ENCODE measurements at places on chromosomes 13 and 19.

GRCh38 chr13:108463340-108463739 lies 166.1 kb upstream of the MYO16 start:
- no peak for DNase-seq

GRCh38 chr19:32757189-32757588 lies 37.6 kb downstream of the TDRD12 start:
- no peak for DNase-seq

DNA sequence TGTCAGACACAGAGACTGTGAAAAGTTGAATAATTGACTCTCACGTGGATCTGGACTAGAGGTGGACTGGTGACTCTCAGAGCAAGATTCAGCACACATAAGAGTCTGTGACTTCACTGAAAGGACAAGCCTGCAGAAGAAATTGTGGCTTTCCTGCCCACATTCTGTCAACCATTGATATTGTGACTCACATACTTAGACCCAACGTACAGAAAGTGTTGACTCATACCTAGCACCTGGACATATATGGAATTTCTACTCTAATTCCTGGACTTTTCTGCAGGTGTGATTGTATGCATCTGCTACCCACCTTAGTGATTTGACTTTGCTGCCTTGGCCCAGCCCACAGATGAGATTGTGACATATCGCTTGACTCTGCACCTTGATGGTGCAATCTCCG lies 15.6 kb upstream of the ZNF730 start:
- no peak for DNase-seq

DNA sequence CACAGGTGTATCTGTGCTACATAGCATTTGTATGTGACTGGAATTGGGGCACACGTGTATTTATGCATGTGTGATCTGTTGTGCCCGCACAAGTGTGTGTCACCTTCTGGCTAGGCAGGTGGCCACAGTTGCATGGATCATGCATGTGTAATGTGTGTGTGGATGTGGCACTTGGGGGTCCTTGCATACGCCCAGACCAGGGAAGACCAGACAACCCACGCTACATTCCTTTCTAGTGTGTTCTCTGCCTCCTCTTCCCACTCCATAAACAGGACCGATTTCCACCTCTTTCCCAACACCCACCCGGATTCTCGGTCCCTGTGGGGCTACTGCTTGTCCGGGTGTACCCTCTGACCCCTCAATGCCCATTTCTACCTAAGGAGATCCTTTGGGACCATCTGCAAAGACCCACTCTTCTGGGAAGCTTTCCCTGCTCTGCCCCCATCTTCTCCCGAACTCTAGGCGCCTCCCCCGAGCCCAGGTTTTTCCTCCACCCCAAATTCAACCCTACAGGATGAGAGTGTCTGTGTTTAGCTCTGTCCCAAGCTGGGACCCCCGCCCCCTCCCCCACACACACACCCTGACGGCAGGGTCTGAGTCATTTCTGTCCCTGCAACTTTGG lies 12.3 kb downstream of the STAP2 start:
- no peak for DNase-seq

DNA sequence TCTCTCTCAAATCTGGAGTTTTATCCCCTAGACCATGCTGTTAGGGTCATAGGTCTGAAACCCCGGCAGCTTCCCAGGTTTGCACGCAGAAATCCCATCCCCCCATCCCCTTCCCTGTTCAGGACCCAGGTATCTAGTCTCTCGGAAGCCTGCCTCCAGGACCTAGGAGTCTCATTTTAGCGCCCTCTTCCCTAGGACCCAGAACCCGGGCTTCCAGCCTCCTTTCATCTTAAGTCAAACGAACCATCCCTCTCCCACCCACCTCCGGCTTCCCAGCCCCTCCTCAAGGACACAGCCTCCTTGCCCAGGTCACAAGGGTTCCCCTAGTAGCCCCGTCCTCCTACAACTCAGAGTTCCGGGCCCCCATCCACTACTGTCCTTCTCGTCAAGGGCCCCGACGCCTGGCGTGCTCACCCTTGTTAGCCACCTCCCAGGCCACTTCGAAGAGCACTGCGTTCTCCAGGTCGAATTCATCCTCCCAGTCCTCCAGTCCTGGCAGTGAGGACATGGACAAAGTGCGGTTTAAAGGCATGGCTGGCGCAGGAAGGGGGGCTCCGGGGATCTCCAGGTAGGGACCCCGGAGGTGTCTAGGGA lies 431 bp downstream of the GYS1 start:
- DNase-seq = no peak

GRCh38 chr19:33404506-33405253 lies 31.2 kb downstream of the CEBPG start:
- DNase-seq = no peak

GRCh38 chr13:114157869-114158495 lies 21.1 kb upstream of the CFAP97D2 start:
- no peak for DNase-seq

DNA sequence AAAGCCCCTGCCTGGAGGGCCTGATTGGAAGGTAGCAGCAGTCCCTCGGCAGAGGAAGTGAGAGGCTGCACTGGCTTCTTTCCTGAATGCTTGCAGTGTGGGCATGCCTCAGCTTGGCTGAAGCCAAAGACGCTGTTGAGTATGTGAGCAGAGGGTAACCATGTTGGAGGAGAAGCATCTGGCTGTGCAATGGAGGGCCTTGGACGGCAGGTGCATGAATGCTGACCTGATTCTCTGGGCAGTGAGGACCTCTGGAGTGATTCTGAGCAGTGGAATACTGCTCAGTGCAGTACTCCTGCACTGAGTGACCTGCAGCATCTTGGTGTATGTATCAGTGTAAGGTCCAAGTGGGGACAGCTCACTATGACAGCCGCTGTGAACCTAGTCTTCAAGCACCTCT lies 46.9 kb downstream of the SOX1 start:
- no peak for DNase-seq

GRCh38 chr19:18580311-18580710 lies 8.3 kb upstream of the REX1BD start:
- DNase-seq = no peak

GRCh38 chr13:76917095-76917494 lies 30.9 kb upstream of the KCTD12 start:
- DNase-seq = no peak

DNA sequence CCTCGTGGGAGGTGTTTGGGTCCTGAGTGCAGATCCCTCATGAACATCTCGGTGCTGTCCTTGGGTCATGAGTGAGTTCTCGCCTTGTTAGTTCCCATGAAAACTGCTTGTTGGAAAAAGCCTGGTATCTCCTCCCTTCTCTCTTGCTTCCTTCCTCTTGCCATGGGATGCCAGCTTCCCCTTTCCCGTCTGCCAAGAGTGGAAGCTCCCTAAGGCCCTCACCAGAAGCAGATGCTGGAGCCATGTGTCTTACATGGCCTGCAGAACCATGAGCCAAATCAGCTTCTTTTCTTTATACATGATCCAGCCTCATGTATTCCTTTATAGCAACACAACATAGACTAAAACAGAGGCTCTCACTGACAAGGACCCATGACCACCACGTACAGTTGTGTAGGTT lies 8.2 kb downstream of the ADGRE2 start:
- DNase-seq = no peak

DNA sequence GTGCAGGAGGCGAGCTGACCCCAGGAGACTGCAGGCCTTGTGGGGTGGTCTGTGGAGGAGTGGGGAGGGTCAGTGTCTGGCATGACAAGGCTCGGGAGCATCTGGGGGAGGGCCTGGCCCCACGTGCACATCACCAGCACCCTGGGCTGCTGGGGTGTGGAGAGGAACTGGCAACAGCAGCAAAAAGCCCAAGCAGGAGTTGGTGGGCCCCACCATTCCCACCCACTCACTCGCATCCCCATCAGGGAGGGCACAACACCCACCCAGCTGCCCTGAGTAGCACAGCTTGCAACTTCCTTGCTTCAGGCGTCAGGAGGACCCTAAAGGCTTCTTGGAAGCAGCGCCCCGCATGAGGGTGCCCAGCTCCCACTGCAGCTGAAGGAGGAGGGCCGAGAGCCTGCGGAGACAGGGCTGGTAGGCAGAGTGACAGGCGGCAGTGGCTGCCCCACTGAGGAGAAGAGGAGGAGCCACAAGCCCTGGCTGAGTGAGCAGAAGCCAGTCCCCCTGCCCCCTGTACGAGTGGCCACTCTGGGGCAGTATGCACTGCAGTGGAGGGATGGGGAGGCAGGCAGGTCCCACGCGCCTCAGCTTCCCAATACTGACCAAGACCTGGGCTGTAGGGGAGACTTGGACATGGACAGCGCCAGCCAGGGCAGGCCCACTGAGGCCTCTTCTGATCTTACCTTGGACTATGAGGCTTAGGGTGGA lies 26.5 kb downstream of the ELL start:
- DNase-seq = no peak

- no peak for DNase-seq
Observed at GRCh38 chr19:38616265-38616664, 1.5 kb downstream of the MAP4K1 start.

All from activated CD8-positive, alpha-beta memory T cell treated with anti-CD3 and anti-CD28 coated beads for 4 hours (primary cell).